ENCODE measurements at places on chromosomes 16 and 17. TPM values are rescaled to one million over a fixed set of nuclear protein-coding genes. Genes with fewer than 3 reads are reported as not detected.
A peak's percentile ranks its signal among the peaks of the same experiment; 100 is the strongest.

- DNase-seq = no peak
- H3K4me1 ChIP-seq = no peaks in the 10 kb centered on the region
- no peak overlapping the region for H3K4me3 ChIP-seq
- no peaks in the 10 kb centered on the region for H3K27me3 ChIP-seq
- H3K36me3 ChIP-seq = no peaks in the 10 kb centered on the region
These were observed 1146.5 kb upstream of the GOT2 start for GRCh38 chr16:59880611-59881010.

- H3K27ac ChIP-seq = peak overlapping the region; percentile 21
- no peak overlapping the region for H3K4me3 ChIP-seq
- DNase-seq = peak; percentile 70
- no peaks in the 10 kb centered on the region for H3K36me3 ChIP-seq
- no peaks in the 10 kb centered on the region for H3K4me1 ChIP-seq
- H3K27me3 ChIP-seq = no peaks in the 10 kb centered on the region
These were observed 12.4 kb downstream of the ITGB3 start for GRCh38 chr17:47265983-47266541.

Gene TBC1D26
- total RNA-seq = 0.28 TPM

Gene KRTAP9-2
- not detected for total RNA-seq

Gene ACSM3
- total RNA-seq = 2.1 TPM

Gene JPT2
- total RNA-seq = 32.3 TPM
